Activated T-cell treated with anti-CD3 and anti-CD28 coated beads, Interleukin-2, amount 50 U/mL, for 48 hours (primary cell): ENCODE measurements at places on chromosomes 5 and 9.

- DNase-seq, result no peak
Measured at GRCh38 chr9:125646217-125646616, 60.8 kb downstream of the MAPKAP1 start.

GRCh38 chr9:21324047-21324446 lies 11.2 kb downstream of the KLHL9 start:
- no peak for DNase-seq

DNA sequence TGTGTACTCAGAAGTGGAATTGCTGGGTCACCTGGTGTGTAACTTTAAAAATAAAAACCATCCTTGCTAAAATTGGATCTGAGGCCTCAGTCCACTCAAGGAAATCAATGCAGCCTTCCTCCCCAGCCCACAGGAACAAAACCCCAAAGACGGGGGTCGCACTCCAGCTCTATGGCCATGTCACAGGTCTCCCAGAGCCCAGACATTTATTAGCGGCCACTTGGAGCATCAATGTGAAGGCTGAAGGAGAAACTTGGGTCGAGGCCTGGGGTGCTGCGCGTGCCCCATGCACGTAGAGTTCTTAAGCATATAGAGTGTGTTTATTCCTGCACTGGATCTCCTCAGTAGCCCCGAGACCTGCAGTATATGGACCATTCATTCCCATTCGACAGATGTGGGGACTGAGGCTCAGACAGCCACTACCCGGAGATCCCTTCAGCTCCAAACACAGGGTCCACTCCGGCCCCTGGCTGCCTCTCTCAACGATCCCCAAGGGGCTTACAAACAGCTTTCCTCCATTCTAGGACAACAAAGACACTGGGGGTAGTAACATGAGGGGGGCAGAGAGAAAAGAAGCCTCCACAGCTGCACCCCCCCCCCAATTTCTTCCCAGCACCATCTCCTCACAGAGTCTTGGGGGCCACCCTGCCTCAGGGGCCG lies 14.3 kb upstream of the OLFM1 start:
- DNase-seq, result no peak

DNA sequence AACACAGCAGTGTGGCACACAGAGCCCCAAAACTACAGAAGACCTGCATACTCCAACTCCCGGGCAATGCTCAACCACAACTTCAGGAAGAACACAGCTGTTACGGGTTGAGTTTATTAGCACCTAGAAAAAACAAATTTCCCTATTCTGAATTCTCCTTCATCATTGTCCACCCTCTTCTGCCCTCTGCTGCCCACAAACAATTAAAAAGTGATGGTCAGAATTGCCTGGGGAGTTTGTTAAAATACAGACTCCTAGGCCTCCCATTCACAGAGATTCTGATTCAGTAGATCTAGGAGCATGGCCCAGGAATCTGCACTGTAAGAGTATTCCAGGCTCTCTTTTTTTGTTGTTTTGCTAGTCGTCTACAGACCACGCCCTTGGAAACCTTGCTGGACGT lies 310.6 kb downstream of the NDUFS4 start:
- DNase-seq, result no peak

DNA sequence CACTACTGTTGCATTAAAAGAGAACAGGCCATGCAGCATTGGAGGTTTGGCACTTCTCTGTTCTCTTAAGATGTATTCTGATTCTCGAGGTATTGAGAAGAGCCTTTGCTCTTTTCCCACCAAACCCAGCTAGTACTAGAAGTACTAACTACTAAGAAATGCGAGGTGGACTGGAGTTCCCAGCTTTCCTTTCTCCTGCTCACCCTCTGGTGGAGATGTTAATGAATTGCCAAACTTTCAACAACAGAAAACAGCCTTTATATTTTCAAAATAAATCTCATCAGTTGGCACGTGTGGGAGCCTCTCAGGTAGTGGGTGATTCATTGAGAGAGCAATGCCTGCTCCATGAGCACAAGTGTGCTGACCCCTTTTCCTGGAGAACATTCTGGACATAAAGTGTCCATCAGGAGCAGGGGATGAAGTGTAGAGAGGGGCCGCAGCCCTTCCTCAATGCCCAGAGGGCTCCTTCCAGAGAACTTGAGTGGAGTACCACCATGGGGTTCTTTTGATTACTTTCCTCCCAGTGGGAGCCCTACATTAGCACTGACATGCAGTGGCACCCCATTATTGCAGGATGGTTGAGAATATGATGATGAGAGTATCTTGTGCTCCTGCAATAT lies 45.7 kb downstream of the TMEM174 start:
- no peak for DNase-seq

GRCh38 chr5:143791848-143792731 lies 19.9 kb upstream of the HMHB1 start:
- no peak for DNase-seq

DNA sequence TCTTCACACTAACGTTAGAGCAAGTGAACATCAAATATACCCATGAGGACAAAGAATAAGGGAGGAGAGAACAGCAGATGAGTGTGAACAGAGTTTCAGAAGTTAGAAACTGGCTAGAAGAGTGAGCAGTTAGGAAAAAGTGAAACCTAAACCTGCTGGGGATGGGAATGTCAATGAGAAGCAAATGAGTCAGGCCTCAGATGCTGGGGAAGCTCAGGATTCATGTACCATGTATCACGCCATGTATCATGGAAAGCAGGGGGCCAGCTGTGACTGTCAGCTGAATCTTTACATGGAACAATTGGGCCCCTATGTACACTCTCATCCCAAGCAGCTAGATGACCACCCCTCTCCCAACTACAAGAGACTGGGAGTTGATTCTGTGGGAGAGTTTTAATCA lies 16.2 kb downstream of the GDF9 start:
- no peak for DNase-seq

DNA sequence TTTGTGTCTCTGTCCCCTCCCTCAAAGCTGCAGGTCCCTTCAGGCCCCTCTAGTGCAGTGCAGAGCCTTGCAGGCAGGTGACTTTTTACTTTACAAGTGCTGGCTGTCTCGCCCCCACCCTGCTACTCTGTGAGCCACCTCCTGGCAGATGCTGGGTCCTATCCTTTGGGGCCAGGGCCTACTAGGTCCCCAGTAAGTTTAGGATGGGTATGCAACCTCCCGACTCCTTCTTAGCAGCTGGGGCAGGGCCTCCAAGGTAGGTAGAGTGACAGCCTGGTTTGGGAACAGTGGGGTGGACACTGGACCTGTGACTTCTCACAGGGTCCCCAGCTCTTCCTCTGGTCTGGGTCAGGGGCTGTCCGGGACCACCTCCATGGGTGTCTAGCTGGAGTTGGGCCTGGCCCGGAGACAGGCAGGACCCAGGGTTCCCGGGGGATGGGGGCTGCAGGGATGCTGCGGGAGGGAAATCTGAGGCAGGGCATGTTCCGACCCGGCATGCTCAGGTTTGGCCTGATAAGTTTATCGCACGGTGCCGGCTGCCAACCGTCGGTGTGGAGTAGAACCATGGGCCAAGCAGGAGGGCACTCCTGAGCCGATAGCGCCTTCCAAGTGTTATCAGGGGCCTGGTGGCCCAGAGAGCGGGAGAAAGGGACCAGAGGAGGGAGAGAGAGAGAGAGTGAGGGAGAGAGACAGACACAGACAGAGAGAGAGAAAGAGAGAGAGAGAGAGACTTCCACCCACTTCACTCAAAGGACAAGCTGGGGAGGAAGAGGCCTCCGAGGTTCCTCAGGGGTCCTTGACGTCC lies 20.5 kb downstream of the GFI1B start:
- no peak for DNase-seq

DNA sequence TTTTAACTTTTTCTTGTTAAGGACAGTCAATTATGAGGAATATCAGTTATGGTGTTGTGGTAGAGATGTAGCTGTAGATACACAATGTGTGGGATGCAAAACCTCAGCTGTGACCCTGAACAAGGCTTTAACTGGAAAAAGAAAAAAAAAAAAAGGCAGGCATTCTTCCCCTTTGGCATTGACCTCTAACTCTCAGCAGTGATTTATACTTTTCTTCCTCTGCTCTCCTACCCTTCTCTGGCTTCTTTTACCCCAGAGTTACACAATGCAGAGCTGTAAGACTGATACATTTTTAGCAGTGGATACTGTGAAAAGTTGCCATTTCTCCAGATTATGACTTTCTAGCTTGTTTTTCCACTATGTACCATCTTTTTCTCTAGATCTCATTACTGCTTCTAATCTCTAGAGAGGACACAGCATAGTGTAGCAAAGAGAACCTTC lies 2.0 kb downstream of the CTNNAL1 start:
- no peak for DNase-seq

GRCh38 chr5:30937070-30937469 lies 256.4 kb upstream of the CDH6 start:
- DNase-seq, result no peak

DNA sequence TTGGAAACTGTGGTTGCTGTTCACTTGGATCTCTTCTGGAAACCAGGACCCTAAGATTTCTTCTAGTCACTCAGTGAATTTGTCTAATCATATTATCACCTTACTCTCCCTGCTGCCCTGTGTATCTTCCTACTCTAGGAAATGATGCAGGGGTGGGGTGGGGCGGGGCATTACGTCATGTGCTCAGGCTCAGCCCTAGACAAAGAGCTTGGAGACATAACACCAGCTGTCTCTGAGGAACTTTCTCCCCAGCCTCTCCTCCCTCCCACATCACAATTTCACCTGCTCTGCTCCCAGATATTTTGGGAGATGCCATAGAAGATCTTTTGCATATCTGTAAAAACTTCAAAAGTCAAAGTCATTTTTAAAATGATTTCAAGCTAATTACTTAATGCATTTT lies 470.4 kb downstream of the ZSWIM6 start:
- no peak for DNase-seq

GRCh38 chr5:82129723-82130285 lies 148.3 kb downstream of the RPS23 start:
- no peak for DNase-seq

DNA sequence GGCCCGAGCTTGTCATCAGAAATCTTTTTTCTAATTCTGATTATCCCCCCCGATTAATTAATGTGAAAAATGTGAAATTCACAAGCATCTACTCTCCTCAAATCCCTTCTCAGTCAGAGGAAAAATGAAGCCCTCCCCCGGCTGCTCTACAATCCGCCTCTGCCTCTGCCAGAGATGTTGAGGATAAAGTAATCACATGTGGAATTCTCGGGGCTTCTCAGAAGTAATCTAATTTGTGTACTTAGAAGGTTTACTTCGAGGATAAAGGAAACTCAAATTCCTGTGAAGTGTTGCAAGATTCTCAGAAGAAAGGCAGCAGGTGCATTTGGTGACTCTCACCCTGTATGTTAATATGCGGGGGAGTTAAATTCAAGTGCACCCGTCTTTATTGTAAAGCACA lies 726.1 kb upstream of the ADAMTS16 start:
- no peak for DNase-seq

- DNase-seq, result no peak
Measured at GRCh38 chr5:28685794-28686193, 1647.4 kb upstream of the CDH9 start.

DNA sequence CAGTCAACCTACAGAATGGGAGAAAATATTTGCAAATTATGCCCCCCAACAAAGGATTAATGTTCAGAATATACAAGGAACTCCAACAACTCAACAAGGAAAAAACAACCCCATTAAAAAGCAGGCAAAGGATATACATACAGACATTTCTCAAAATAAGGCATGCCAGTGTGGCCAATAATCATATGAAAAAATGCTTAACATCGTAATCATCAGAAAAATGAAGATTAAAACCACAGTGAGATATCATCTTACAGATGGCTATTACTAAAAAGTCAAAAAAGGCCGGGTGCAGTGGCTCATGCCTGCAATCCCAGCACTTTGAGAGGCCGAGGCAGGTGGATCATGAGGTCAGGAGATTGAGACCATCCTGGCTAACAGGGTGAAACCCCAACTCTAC lies 103.2 kb downstream of the KLHL3 start:
- no peak for DNase-seq

DNA sequence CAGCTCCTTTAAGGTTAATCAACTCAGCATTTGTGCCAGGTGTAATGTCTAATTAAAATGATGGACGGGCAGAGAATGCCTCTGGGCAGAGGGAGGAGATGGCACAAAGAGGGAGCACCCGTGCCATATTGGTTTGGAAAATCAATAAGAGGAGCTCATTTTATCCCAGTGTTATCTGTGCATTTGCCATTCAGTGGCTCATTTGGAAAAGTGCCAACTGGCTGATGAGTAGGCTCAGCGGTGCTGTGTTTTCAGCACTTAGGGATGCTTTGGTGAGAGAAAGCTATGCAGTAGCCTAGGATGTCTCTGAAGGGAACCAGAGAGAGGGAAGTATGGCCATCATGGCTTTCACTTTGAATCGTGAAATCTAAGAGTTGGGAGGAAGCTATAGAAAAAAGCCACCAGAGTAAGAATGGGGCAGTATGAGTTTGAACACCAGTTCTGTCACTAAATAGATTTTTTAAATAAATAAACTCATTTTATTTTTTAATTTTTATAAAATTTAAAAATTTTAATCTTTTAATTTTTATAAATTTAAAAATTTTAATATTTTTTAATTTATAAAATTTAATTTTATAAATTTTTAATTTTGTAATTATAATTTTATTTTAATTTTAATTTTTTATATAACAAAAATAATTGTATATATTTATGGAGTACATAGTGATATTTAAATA lies 472.8 kb downstream of the BRINP1 start:
- DNase-seq, result no peak

GRCh38 chr5:76331126-76331525 lies 72.0 kb upstream of the IQGAP2 start:
- DNase-seq, result no peak

GRCh38 chr9:133515615-133516255 lies 9.0 kb downstream of the MYMK start:
- no peak for DNase-seq
